NCI-H748 treated with DMSO at 0.1 percent for 48 hours (cell line): ENCODE measurements at places on chromosomes 2 and 18.
A peak's percentile ranks its signal among the peaks of the same experiment; 100 is the strongest.

DNA sequence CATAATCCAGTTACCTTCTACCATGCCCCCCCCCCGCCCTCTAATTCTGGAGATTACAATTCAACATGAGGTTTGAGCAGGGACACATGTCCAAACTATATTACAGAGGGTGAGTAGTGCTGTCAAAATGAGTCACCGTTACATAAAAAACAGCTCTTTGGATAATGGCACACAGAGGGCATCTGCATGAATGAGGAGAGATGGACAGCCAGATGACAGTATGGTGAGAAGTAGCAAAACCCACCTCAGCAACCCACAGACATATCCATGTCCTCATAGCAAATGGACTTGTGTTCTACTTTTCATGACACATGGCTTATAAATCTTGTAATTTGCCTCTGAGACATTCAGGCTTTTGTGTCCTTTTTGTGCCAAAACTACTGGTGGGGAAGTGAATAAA is 132.0 kb downstream of the EML6 start:
- DNase-seq: no peak

DNA sequence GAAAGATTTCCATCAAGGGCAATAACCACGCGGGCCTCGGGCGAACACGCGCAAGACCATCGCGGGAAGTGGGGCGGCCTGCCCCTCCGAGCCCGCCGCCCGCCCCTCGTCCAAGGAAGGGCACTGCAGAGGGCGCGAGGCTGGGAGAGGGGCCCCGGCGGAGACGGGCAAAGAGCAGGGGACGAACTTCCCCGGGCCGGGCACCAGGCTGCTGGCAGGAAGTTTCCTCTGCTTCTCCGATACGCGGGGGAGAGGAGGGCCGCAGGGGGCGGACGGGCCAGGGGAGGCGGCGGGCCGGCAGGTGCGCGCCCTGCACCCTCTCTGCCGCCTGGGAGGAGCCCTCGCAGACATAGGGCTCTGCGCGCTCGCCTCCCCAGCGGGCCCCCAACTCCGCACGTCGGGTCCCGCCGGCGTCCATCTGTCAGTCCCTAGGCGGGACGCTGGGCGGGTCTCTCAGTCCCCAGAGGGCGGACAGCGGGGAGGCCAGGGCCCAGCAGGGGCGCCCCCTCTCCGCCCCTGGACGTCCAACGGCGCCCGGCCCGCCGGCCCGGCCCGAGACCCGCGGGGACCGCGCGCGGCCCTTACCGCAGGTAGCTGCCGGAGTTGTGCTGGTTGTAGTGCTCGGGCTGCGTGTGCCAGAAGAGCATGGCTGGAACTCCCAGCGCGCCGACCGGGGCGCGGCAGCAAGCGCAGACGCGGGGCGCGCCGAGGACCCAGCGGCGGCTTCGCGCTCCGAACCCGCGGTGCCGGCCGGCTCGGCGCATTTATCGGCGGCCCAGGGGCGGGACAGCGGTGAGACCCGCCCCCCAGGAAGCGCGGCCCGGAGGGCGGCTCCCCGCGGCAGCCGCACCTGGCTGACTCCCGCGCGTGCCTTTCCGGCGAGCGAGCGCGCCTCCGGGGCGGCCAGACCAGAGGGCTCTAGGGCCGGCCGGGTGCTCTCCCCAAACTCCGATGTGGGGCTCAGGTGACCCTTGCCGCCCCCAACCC is at the start of gene TFCP2L1:
Gene TFCP2L1 (minus strand): TSS at position 740 of the 987 bp plus-strand sequence. CDS start 93 bp downstream, at position 647.
- DNase-seq: peak; percentile 15

- no peak for DNase-seq
Observed at GRCh38 chr2:200677721-200678532, 92.1 kb downstream of the AOX1 start.

GRCh38 chr2:98086491-98087446 is at the start of gene VWA3B:
VWA3B (plus strand) TSS chr2:98087167; CDS start chr2:98093093, 5,926 bp downstream.
- peak; percentile 52 for DNase-seq

DNA sequence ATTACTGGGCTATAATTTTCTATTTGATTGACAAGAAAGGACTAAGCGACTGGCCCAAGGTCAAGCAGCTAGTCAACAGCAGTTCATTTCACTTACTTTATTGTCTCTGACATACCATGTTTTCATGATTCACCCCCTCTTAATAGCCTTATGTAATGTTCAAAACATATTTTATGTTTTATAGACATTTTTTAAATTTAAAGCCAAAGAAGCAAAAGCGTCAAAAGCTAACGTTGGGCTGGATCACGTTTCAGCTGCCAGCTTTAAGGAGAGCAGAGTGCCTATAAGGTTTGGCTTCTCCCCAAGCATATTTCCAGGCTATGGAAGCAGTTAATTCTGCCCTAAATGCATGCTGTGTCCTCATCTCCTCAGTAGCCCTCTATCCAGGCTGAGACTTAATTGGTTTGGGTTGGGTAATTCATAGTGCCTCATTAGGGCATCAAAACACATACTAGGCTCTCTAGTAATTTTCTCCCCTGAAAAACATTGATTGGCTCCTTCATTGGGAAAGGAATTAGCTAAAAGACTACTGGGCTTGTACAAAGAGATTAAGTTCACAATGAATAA is 94.8 kb upstream of the CREB1 start:
- no peak for DNase-seq

DNA sequence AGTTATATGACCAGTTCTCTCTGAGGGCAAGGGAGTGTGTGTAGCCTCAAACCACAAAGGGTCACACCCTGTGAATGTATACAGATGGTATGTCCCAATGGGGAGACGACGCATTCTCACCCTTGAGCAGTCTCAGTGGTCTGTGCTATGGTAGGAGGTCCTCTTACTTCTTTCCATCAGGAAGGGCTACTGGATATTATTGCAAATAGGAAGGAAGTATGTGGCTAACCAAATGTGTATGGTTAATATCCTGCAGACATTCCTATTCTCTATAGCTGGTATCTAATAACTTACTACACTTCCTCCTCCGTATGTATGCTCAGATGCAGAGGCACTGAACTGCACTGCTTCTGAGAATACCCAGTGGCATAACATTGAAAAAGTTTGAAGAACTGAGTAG is 306.7 kb upstream of the CCDC68 start:
- no peak for DNase-seq

DNA sequence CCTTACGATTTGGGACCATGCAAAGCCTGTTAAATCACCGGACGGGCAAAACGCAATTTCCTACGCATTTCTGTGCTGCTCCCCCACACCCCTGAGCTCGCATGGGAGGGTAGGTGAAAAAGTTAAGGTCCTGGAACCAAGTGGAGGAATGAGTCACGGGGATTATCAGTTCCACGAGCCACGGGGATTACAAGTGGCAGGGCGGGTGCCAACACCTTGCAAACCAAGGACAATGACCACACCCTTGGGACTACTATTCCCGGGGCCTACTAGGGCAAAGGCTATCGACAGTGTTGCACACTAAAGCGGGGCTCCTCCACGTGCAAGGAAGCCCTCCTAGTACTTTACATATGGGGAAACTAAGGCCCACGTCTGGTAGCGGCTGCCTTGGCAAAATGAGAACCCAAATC is 447 bp downstream of the RETSAT start:
- DNase-seq: no peak

DNA sequence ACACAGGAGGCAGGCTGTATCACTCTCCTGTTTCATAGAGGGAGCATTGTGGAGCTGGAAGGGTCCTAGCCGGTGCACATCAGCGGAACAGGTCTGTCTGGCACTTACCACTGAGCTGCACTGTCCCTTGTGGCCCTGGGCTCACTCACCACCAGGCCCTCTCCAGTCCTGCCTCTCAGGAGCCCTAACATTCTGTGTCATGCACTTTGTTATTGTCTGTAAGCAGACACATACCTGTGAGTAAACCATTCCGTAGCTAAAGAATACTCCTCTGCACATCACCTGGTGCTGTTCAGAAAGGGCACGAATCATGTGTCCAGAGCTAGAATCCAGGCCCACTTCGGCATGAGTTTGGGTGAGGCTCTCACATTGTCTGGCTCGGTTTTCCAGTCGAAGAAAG is 93.6 kb downstream of the CRIM1 start:
- no peak for DNase-seq

DNA sequence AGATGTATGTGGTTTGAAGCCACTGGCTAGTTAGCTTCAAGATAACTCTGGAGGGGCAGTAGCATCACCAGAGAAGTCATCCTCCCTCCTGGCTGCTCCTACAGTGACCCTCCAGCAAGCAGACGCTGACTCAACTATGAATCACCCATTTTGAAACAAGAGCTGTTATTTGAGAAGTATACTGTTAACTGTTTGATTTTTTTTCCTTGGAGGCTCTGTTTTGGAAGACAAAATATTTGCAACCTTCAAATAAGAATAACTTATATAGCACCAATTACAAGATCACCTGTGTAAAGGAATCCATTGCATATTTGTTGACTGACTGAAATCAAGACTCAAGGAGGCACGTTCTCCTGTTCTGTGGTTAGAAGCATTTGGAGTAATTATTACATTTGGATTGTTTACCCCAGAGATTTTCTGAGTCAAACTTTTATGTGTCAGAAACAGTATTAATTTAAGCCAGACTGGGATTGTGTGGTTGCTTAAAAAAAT is 313.8 kb downstream of the MTX2 start:
- DNase-seq: no peak

- peak; percentile 47 for DNase-seq
Observed at GRCh38 chr2:202375033-202375608, 1.0 kb upstream of the BMPR2 start.

DNA sequence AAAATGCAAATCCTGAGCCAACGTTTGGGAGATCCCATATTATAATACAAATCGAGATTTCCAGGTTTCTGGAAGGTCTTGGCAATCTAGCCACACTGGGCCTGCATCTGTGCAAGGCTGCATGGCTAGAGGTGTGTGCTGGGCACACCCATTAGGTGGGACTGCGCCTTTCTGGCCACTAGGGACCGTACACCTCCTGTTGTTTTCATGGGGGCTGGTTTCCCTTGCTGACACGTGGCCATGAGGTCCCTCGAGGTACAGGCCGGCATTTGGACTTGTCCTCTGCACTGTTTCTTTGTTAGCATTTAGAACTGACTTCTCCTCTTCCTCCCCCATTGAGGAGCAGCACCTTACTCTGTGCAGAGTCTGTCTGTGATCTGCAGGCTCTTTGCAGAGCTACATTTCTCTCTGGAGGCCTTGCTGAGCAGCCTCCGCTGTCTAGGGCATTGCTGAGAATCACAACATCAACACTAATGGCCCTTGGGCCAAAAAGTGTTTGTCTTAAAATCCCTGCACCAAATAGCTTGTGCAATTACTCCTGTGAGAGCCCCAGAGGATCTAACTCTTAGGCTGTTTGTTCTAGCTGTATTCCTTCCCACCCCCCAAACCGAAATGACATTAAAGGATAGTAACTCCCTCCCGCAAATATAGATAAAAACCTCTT is 131.2 kb downstream of the NEDD4L start:
- DNase-seq: no peak

- no peak for DNase-seq
Observed at GRCh38 chr2:162233197-162233596, 10.0 kb downstream of the FAP start.

- DNase-seq: no peak
Observed at GRCh38 chr2:187093771-187094412, 244.9 kb upstream of the ZSWIM2 start.

DNA sequence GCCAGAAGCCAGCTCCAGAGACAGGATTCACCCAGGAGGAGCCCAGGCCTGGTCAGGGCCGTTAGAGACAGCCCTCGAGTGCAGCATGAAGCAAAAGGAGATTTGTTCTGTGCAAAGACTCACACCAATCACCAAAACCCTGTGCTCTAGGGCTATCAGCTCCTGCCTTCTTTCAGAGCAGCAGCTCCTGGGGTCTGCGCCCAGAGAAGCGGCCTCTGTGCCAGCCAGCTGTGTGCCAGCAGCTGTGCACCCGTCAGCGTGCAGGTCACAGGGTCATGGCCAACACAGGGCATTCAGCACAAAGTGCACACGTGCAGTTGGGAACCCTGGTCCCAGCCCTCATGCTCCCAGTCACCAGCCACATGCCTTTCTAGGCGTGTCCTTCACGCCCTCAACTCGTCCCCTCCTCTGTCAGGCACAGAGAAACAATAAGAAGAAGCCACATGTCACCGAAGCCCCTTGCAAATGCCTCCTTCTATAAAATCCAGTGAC is 49.3 kb downstream of the ZNF516 start:
- DNase-seq: no peak

DNA sequence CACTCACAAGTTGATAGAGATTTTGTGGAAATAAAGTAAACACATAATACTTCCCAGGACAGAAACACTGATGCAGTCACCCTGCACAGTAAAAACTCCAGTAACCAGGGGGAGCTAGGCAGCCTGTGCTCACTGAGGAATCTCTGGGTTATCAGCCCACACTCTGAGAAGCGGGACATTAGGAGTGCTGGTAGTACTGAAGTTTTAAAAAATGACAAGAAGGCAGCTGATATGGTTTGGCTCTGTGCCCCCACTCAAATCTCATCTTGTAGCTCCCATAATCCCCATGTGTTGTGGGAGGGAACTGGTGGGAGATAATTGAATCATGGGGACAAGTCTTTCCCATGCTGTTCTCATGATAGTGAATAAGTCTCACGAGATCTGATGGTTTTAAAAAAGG is 31.4 kb downstream of the KCTD1 start:
- DNase-seq: no peak

- no peak for DNase-seq
Observed at GRCh38 chr18:35688757-35689156, 107.2 kb downstream of the GALNT1 start.

DNA sequence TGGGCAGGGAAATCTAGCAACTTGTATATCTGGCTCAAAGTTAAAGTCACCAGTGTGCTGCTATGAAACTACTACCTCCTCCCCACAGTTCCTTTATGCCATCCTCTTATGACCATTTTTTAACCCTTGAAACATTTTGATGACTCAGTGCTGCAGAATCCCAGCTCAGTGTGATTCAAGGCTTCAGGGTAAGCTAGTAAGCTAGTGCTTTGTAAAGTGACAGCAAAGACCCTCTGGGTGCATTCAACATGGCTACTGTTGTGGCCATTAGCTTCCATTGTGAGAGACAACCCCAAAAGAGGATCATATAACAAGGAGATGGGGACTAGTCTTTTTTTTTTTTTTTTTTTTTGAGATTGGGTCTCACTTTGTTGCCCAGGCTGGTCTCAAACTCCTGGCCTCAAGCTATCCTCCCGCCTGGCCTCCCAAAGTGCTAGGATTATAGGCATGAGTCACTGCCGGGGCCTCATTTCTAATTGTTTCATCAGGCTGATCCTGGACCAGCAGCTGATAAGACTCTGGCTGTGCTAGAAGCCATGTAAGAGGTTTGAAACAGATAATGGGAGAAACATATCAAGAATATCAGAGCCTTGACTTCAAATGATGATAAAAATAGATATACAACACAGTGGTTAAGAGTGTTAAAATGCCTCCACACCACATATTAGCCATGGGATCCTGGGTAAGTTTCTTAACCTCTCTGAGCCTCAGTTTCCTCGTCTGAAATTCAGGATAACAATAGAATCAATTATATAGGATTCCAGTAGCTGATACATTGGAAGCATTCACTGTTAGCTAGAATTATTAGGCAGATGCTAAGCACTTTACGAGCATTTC is 65.7 kb upstream of the RTN4 start:
- no peak for DNase-seq

- peak; percentile 72 for DNase-seq
Observed at GRCh38 chr18:21194871-21195771, 46.9 kb upstream of the GREB1L start.

DNA sequence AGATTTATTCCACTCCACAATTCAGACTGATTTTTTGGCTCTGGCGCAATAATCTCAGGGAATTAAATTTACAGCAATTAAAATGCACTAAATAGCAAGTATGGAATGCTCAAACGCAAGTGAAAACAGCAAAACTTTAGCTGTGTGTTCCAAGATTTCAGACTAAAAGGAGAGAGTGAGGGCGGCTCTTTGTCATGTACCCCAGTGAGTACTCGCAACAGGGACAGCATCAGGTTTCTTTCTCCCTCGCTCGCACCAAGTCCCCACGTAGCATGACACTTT is 1.1 kb downstream of the ROCK2 start:
- no peak for DNase-seq

GRCh38 chr2:159959136-159959535 is 103.3 kb downstream of the PLA2R1 start:
- no peak for DNase-seq
